ENCODE measurements at places on chromosomes 5 and 9.

DNA sequence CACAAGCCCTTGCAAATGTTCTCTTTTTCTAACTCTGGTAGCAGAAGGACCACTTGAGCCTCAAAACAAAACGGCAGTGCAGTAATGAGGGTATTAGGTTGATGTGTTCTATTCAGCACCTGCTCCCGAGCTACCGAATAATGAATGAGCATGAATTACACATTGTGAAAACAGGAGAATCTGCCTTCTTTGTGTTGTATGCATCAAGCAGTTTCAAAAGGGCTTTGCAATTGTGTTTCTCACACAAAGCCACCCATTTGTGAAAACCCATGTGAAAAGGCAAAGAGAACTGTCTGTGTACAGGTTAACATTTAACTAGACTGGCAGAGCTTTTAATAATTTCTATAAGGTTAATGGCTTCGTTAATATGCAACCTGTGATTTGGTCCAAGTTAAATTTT lies 97.8 kb downstream of the STK32A start:
- no peak for DNase-seq

DNA sequence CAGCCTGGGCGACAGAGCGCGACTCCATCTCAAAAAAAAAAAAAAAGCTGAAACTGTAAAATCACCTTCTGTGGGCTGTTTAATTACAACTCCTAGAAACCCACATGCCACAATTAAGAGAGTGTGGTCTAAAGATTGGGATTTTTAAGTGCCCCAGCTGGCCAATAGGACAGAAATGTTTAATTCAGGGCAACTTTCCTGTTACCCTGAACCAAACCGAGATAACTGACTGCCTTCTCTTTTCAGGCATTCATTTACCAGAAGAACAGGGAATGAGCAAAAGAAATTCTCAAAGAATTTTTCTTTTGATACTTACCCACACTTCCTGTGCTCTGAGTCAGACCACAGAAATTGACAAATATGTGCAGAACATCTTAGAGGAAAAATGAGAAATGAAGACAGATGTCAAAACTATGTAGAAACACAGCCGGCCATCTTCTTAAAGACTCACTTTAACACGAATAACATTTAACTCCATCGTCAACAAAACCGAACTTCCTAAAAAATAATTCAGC lies 221.3 kb upstream of the DAPK1 start:
- DNase-seq, result no peak

DNA sequence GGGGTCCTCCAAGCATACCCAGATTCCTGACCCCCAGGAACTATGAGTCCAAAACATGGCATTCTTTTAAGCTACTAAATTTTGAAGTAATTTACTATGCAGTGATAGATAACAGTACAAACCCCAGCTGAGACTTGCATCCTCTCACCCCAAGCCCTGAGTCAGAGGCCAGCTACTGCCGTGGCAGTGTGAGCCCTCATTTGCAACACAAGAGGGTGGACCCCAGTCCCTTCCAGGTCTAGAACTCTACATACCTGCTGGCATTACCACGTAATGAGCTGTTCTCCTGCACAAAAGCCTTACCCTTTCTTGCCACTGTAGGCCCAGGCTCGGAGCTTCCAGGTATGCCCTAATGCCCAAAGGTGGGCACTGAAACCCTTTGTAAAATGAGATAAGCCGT lies 108.6 kb upstream of the ERCC6L2 start:
- DNase-seq, result no peak

DNA sequence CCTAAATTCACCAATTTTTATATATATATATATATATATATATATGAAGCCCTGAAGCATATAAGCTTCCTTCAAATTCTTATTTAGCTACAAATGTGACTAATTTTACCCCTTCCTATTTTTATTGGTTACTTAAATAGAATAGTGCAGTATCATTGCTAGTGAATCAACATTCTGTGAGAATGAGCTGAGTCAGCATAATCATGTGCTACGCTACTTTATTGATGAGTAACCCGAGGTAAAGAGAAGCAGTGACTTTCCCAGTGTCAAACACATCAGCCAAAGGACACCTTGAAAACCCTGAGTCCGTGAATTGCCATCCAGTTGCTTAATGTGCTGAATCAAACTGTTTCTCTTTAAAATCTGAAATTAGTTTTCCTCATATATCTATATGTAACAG lies 546.2 kb downstream of the DMRTA1 start:
- no peak for DNase-seq

GRCh38 chr9:116174347-116174746 lies 20.8 kb downstream of the PAPPA start:
- no peak for DNase-seq

DNA sequence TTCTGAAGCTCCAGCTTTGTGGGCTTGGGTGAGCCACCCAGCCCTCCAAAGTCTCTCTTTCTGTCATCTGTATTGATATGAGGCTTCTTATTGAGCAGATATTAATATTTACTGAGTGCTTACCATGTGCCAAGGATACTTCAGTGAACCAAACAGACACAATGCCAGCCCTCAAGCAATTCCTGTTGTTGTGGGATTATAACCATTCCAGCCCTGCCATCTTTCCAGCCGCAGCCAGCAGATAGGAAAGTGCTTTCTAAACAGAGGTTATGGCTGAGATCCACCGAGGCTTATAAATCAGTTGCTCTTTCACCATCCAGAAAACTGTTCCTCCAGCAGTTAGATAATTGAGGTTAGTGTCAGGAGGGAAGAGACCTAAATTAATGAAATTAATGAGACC lies 137.7 kb upstream of the ALDH1B1 start:
- DNase-seq, result no peak

GRCh38 chr5:16147179-16147900 lies 32.3 kb downstream of the MARCHF11 start:
- no peak for DNase-seq

- no peak for DNase-seq
Measured at GRCh38 chr5:170783498-170784247, at the start of gene GABRP. TSS of gene GABRP (plus strand) at chr5:170783725. CDS start at chr5:170788616, 4,891 bp downstream.

- DNase-seq, result no peak
Measured at GRCh38 chr9:109264877-109265587, 55.8 kb downstream of the EPB41L4B start.

DNA sequence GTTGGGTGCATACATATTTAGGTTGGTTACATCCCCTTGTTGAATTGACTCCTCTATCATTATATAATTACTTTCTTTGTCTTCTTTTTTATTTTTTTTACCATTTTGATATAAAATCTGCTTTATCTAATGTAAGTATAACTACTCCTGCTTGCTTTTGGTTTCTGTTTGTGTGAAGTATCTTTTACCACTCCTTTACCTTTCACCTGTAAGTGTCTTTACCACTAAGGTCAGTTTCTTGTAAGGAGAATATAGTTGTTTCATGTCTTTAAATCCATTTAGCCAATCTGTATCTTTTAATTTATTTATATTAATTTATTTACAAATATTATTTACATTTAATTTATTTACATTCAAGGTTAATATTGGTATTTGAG lies 33.0 kb downstream of the INSL4 start:
- DNase-seq, result no peak

DNA sequence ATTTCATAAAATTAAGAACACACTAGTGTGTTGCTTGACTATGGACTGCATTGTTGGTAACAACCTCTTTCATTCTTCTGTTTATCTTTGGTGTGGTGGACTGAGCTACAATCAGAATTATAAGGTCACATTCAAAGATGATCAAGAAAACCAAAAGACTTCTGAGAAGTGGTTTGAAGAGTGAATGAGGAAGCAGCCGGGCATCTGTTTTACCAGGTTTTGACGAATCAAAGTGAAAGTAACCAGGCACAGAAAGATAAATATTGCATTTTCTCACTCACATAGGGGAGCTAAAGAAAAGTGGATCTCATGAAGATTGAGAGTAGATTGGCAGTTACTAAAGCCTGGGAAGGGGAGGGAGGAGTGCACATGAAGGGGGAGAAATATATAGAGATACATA lies 589.1 kb downstream of the ZNF608 start:
- DNase-seq, result peak; percentile 38

- DNase-seq, result no peak
Measured at GRCh38 chr5:169142264-169142970, 158.5 kb downstream of the SLIT3 start.

DNA sequence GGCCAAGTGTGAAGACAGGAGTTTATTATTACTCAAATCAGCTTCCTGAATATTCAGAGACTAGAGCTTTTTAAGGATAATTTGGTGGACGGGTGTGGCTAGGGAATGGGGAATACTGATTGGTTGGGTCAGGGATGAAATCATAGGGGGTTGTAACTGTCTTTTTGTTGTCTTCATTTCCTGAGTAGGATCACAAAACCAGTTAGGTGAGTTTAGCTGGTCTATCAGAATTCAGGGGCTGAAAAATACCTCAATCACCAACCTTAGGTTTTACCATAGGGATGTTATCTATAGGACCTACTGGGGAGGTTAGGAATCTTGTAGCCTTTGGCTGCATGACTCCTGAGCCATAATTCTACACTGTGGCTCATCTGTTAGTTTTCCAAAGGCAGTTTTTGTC lies 235.8 kb downstream of the YTHDC2 start:
- no peak for DNase-seq

DNA sequence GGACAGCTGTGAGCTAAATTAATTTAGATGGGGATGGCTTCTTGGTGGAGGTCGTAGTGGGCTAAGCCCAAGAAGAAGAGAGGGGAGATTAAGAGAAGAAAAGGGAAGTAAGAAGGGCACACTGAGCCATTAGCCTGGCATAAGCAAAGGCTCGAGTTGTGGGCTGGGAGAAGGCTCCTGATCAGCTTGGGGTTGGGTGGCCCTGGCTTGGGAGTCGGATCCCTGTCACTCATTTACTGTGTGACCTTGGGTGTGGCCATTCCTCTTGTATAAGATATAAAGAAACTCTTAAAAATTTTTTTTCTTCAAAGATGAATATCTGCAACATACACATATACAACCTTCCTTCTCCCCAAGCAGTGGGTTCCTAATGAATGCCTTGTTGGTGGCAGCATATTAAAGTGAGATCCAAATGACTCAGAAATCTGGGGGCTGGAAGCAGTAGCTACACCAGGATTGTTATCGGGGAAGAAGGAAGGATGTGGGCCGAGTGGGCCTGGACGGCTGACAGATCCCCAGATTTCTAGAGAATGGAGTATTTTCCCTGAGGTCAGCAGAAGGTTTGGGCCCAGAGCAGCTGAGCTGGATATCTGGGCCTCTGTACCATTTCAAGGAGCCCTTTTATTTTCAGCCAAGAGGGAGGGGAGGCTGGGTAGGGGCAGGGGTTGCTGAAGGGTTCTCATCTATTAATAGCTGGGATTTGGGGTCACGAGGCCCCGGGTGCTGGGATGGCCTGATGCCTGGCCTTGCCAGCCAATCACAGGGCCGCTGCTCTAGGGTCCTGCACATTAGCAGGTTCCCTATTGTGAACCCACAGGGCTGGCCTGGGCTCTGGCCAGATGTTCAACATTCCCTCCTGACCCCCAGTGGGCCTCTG lies 52.1 kb downstream of the PPARGC1B start:
- DNase-seq, result peak; percentile 77

DNA sequence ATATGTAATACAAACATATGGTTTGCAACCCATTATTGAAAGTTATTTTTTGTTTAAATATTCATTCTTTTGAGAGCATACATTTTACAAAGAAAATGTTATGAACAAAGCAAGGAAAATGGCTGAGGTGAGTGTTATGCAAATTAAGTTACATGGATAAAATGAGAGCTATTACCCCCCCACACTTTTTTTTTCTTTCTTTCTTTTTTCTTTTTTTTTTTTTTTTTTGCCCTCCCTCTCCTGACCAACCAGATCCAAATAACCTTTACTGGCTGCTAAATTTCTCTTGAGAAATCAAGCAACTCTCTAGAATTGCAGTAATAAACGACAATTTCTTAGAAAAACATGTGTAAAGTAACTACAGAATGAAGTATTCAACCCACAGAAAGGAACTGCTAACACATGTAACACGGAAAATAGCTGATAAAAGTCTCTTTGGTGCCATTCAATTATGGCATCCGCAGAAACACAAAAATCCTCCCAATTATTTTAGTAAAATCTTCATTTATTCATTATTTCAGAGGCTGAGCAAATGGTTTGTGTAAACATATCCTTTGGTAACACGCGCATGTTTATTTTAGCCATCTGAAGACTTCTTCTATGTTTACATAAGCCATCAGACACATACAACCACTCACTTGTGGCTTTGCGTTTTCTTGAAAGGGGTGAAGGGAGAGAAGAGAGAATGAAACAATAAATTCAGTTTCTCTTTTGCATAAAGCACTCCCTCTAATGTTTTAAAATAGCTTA lies 216.1 kb downstream of the NFIB start:
- peak; percentile 57 for DNase-seq

DNA sequence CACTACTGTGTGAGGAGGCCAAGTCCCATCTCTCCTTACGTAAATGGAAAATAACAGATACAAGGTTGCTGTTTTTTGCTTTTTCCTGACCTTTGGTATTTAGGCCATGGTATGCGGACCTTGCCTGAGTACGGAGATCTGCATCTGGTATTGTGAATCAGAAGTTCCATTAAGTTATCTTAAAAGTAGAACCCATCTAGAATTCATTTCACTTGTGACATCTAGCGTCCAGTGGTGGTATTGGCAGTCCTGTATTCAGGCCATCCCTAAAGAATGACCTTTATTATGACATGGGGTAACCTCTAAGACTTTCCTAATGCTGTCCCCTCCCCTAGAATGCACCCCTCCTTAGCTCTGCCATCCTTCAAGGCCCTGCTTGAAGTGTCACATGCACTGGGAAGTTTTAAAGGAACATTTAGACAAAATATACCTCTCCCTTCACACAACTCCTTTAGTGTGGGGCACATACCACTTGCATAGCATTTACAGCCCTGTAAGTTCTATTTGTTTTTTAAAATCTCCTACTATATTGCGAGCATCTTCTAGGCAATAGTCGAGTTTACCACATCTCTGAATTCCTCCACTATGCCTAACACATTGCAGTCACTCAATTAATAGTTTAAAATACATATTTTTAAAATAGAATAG lies 1.9 kb upstream of the SPDL1 start:
- DNase-seq, result peak; percentile 72

DNA sequence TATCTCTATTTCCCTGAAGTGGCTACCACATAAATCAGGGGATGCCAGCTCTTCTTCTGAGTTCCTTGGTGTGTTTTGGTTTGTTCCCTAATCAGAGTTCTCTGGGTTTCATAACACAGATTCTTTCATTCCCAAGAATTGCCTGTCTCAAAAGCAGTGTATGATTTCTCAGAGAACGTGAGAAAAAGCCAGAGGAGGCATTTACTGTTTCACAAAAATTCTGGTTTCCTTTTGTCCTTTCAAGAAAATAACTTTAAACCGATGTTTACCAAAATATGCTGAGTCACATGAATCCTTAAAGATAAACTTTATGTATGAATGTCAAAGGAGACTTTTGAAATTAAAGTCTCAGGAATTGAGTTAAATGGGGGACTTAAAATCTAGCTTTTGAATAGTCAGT lies 314.3 kb downstream of the EBF1 start:
- DNase-seq, result no peak

GRCh38 chr5:148421661-148422060 lies 37.9 kb downstream of the FBXO38 start:
- DNase-seq, result no peak

DNA sequence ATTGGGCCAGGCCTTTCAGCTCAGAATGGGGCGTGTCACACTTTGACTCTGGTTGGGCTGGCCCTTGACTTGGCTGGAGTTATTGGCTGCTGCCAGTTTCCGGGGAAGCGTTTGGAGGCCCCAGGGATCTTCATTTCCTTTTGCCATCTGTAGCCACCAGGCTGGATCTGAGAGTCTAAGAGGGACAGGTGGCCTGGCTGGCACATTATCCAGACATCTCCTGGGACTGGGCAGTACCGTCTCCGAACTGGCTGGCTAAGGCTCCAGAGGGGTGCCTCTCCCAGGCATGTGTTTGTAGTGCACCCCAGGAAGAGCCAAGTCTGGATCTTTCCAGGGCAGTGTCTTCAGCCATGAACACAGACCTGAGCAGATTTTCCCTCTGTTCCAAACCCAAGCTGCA lies 9.7 kb upstream of the JADE2 start:
- DNase-seq, result no peak

GRCh38 chr5:97182571-97183099 lies 412 bp downstream of the RIOK2 start:
- DNase-seq, result no peak
